ENCODE measurements at places on chromosomes 4 and X.

GRCh38 chrX:130575831-130576389 lies 174.1 kb downstream of the RBMX2 start:
- DNase-seq, result no peak

DNA sequence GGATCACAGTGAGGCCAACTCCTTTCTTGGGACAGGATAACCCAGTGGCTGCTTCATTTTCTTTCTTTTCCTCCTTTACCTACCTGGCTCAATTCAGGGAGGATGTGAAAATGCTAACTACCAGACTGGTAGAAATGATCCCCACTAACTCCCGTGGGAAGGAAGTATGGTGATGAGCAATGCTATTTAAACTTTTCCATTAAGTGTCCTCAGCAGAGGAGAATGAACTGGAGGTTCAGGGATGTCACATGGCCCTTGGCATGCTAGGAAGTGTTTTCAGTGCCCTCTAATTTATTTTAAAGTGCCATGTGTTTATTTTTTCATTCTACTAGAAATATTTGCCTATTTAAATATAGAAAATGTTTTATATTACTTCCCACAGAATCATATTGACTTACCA lies 363.9 kb downstream of the PPP3CA start:
- no peak for DNase-seq

GRCh38 chr4:85445050-85445639 lies 29.8 kb upstream of the ARHGAP24 start:
- no peak for DNase-seq

- no peak for DNase-seq
Measured at GRCh38 chr4:189050643-189051042, 890.0 kb upstream of the FRG1 start.

DNA sequence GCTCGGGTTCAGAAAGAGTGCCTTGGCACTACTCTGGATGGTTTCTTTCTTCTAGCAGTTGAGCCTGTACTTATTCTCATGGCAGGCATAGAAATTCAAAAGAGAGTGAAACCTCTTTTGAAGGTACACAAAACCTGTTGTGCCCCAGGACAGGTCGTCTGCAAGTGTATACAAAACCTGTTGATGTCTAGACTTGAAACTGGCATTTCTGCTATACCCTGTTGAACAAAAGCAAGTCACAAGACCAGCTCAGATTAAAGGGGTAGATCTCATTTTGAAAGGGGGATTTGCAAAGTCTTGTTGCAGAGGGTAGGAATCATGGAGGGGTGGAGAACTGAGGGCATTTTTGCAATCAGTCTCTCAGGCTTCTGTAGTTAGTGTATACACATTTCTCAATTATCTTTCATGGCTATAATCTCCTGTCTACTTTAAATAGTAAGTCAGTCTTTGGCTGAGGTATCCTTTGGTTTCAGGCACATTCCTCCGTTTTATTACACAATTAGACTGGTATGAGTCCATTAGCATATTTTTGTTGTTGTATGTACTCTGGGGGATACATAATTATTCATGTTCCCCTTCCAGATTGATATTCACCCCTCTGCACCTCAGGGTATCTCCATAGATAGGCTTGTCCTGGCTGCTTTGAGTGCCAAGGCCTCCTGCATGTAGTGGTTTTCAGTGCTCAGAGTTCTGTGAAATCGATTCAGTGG lies 251.4 kb downstream of the DTHD1 start:
- DNase-seq, result no peak

All from D721Med (cell line).